ENCODE measurements at places on chromosomes 5 and 9.

GRCh38 chr5:90519081-90519480 lies 10.3 kb downstream of the LYSMD3 start:
- DNase-seq: no peak

GRCh38 chr9:125507226-125507625 lies 199.8 kb downstream of the MAPKAP1 start:
- no peak for DNase-seq

GRCh38 chr5:109916481-109917153 lies 226.9 kb downstream of the MAN2A1 start:
- no peak for DNase-seq

- DNase-seq: no peak
These were observed 121.6 kb upstream of the FST start for GRCh38 chr5:53358794-53359193.

- no peak for DNase-seq
These were observed 5.3 kb downstream of the SETD9 start for GRCh38 chr5:56914678-56915077.

DNA sequence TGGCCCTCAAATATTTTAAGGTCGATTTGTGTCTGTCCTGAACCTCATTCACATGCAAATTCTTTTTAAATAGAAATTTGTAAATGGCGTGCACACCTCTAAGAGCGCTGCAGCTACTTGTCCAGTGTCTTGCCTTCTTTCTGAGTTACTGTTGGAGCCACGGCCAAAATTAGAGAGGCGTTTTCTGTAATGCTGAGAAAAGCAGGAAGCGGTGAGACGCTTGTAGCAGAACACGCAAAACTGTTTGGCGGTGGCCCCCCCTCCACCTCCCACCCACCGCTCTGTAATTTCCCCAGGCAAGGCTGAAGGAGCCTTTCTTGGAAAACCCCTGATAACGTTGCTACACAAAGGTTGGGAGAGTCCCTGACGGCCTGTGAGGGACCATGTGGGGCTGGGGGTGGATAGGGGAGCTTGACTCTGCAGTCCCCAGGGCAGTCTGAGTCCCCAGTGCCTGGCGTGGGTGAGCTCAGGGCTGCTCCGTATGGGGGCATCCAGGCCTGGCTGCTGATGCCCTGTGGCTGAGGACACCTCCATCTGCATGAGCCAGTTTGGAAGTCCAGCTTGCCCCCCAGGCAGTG lies 96.5 kb downstream of the GADD45G start:
- no peak for DNase-seq

GRCh38 chr5:42761791-42762190 lies 5.2 kb downstream of the CCDC152 start:
- no peak for DNase-seq

Data from sciatic nerve (tissue), 2 donors.